ENCODE measurements at places on chromosomes 3 and 15.
A peak's percentile ranks its signal among the peaks of the same experiment; 100 is the strongest.

DNA sequence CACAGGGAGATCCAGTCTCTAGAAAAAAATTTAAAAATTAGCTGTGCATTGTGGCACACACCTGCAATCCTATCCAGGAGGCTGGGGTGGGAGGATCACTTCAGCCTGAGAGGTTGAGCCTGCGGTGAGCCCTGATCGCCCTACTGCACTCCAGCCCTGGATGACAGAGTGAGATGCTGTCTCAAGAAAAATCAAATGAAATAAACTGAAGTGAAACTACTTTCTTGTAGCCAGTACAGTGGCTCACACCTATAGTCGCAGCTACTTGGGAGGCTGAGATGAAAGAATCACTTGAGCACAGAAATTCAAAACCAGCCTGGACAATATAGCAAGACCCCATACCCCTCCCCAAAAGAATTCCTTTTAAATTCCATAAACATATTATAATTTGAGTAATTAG lies 35.4 kb downstream of the SMARCC1 start:
- DNase-seq: no peak

DNA sequence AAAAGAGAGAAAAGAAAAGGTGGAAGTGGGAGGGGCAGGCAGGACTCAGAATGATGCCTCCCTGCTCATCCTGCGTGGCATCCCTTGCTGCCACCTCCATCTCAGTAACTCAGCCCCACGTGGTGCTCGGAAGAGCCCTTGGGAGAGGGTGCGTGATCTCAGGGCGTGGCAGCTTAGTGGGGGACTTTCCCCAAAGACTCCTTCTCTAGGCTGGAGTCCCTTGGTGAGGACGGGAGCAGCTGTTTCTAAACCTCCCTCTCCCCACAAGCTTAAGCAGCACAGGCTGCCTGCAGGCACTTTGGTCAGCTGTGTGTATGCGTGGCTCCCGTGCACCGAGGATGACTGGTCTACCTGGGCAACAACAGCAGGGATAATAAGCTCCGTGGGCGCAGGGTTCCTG lies 7.4 kb upstream of the ANPEP start:
- no peak for DNase-seq

DNA sequence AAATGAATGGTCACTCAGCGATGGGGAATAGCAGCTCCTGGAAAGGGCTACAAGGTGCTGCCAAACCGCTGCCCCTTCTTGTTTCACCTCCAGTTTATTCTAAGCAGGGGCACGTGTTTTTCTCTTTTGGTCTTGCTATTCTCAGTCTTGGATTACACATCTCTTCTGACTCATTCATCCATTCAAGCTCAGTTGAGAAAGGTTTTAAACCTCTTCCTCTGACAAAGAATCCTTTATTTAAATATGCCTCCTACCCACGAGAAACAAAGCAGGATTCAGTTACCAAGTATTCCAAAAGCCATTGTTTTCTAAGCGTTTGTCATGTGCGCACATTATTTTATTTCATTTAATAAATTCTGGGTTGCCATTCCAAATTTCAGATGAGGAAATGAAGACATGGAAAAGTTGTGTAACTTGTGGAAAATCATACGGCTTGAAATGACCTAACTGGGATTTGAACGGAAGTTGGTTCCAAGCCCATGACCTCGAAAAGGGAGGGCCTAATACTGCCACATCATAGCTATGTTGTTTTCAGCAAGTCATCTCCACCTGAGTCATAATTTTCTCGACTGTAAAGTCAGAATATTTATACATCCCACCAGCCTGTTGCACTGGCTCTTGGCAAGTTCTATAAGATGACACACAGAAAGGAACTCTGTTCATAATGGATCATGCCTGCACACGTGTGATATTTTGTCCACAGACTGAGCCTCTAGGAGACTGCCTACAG lies 292.0 kb upstream of the SLCO3A1 start:
- no peak for DNase-seq

DNA sequence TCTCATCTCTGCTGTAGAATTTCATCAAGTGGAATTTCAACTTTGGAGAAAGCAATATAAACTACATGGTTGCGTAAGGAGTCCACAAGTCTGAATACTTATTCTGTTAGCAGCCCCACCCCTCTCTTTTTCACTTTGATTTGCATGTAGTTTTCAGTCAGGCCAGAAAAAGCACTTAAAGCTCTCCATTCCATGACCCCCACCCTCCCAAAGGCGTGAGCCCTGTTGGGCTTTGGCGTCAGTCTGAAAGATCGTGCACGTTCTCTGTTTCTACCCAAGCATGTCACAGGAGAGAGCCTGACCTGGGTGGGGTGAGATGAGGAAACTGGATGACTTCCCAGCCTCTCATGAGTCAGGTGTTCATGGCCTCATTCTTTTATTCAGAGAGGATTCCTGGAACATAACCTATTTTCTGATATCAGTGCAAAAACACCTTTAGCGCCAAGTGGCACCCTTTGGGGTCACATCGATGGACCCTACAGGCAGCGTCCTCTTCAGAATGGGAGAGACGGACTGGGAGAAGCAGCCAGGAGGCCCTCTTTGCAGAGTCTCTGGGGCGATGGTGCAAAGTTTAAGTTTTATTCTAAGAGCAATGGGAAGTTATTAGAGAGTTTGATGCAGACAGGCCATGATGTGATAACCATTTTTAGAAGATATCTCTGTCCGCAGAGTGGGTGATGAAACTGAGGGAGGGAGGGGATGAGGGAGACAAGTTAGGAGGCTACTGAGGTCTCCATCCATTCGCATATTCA lies 55.8 kb downstream of the LSM3 start:
- peak; percentile 3 for DNase-seq

- no peak for DNase-seq
These were observed 53.4 kb upstream of the CD200R1L start for GRCh38 chr3:112900113-112900512.

GRCh38 chr15:101451266-101451799 lies 38.2 kb downstream of the PCSK6 start:
- DNase-seq: no peak

DNA sequence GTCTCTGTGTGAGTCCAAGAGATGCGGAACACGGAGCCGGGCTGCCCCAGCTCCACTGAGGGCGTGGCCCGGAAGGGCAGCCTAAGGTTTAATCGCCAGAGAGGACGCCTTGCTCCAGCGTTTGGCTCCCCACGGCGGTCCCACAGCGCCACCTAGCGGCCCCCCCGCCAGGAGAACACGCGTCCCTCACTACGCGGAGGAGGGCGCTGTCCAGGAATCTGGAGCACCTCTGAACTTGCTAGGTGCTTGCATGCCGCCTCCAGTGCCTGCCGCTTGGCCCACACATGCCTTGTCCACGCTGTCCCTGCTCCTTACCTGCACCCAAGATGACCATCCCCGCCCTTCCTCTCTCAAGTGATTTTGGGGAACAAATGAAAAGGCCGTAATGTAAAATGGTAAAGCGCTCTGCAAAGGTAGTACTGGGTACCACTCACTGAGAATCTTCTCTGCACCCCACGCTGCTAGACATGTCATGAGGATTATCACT lies 14.4 kb upstream of the MRPS22 start:
- DNase-seq: peak; percentile 80

DNA sequence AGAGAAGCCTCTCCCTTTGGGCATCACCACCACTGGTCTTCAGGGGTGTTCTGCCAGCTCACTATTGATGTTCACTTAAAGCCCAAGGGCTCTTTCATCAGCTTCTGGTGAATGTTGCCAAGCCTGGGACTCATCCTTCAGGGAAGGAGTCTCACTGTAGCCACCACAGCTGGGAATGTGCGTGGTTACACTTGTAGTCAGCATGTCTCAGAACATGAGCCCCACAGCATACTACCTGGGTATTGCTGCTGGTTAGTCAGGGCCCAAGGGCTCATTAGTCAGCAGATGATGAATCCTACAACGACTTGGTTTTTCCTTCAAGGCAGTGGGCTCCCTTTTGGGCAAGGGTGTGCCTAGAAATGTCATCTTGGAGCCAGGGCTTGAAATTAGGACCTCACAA lies 412.9 kb downstream of the VGLL3 start:
- no peak for DNase-seq

- DNase-seq: no peak
These were observed at the start of gene ACTC1 for GRCh38 chr15:34795267-34796081. Gene ACTC1 (minus strand): TSS chr15:34795549. CDS start chr15:34794808, 741 bp downstream.

DNA sequence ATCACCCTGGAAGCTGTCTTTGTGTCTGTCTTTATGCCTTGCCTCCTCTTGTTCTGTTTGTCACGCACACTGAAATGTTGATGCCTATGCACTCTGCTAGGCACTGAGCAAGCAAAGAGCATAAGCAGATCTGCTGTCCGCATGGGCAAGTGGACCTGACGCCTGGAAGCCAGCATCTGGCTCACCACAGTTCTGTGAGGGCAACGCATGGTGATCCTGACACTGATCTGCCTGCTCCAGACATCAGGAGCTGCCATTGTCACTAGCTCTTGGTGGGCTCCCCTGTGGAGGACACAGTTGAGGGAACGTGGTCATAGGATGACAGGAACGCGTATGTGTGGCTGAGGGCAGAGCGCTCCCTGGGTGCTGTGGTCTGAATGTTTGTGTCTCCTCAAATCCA lies 234.6 kb downstream of the ADAMTS17 start:
- DNase-seq: no peak

GRCh38 chr3:179028408-179028807 lies 43.2 kb downstream of the ZMAT3 start:
- no peak for DNase-seq

GRCh38 chr3:159861369-159861987 lies 127.2 kb upstream of the IL12A start:
- DNase-seq: no peak

GRCh38 chr15:84944861-84945260 lies 36.8 kb upstream of the PDE8A start:
- DNase-seq: no peak

GRCh38 chr3:136632625-136633081 lies 119.5 kb downstream of the STAG1 start:
- DNase-seq: no peak

GRCh38 chr3:2920103-2920502 lies 190.1 kb downstream of the IL5RA start:
- no peak for DNase-seq

DNA sequence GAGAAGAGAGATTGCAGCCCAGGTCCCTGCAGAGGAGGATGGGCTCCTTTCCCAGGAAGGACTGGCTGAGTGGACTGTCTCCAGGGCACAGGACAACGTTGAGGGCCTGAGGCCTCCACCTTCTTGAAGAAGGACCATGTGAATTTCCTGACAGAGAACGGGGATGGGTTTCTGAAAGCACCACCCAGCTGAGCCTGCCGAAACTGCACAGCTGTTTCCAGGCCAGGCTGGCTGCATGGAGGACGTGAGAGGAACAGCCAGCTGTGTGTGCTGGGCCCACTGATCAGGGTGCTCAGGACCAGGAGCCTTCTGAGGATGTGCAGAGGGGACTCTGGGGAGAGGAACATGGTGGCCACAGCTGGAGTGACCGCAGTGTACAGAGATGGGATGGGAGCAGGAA lies 39.2 kb downstream of the HMCES start:
- no peak for DNase-seq

GRCh38 chr15:39051626-39052322 lies 487.2 kb upstream of the RASGRP1 start:
- no peak for DNase-seq

- no peak for DNase-seq
These were observed 276.7 kb downstream of the NFKBIZ start for GRCh38 chr3:102125994-102126368.

GRCh38 chr15:36966708-36967107 lies 133.6 kb downstream of the MEIS2 start:
- DNase-seq: no peak

GRCh38 chr3:52742418-52743041 lies 28.2 kb downstream of the NEK4 start:
- no peak for DNase-seq

- no peak for DNase-seq
These were observed 93.7 kb downstream of the MYLK start for GRCh38 chr3:123790254-123791072.

- DNase-seq: no peak
These were observed 7.2 kb upstream of the STAC start for GRCh38 chr3:36373084-36373483.

DNA sequence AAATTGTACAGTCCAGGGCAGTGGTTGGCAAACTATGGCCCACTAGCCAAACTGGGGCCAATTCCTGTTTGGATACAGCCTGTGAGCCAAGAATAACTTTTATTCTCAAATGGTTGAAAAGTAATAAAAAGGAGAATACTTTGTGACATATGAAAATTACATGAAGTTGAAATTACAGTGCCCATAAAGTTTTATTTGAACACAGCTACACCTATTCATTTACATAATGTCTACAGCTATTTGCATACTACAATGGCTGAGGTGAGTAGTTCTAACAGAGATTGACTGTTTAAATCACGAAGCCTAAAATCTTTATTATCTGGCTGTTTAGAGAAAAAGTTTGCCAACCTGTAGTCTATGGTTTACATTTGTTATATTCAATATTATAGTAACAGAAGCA lies 600.1 kb downstream of the MAGI1 start:
- no peak for DNase-seq

DNA sequence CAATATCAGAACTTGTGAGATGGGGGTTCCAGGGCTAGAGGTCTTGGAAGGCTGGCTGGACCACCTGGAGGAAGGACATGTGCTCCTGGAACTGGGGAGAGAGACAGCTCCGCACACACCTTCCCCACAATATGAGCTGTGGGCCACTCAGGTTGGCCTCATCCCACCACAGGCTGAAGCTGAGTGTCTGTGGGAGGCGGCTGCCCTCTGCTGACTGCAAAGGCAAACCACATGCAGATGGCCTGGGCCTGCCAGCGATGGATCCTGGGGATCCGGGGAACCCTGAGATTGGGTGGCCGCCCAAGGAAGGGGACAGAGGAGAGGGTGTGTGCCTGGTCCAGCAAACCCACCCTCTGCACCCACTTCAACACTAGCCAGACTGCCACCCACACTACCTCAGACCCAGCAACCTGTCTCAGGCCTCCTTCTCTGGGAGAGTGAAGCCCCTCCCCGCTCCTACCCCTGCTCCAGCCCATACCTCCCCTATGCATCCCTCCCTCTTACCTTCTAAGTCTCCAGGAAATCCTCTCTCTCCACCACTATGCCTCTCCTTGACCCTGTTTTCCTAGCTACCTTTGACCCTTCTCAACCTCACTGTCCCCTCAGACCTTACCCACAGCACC lies 44.8 kb downstream of the CYP11A1 start:
- DNase-seq: no peak

DNA sequence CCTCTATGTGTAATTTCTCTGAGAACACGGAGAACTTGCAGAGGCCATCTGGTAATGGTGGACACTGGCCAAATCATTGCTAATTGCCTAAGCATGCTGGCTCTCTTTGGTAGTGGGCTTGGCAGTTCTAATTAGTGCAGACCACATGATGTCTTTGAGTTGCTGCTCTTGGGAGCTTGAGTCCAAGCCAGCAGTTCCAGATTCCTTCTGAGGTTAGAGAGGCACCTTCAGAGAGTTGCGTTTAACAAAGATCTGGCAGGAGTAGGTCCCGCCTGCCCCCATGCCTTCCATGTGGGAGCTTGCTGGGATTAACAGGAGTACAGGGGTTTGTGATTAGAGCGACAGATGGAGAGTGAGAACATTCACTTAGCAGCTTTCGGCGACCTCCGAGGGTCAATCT lies 449.0 kb upstream of the LMCD1 start:
- no peak for DNase-seq

DNA sequence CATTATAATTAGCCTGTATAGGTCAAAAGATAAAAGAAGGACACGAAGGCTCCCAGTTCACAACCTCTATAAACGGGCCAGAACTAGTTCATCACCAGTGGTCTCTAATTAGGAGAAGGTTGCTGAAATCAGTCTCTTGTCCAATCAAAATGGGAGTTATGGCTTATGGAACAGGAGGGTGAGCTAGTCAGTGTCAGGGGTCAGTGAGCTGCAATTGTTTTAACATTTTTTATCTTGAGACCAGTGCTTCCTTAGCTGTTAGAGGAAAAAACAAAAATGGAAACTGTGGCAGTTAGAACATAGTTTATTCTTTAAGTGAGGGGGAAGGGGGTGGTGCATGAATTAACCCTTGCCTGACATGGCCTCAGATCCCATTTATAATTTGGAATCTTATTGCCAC lies 141.7 kb downstream of the KCNMB2 start:
- DNase-seq: no peak

Measured in DMS79 treated with DMSO at 0.1 percent for 48 hours (cell line).